ENCODE measurements at places on chromosomes 7 and 10.

GRCh38 chr10:35540296-35541164 lies 64.6 kb upstream of the GJD4 start:
- no peak for DNase-seq

DNA sequence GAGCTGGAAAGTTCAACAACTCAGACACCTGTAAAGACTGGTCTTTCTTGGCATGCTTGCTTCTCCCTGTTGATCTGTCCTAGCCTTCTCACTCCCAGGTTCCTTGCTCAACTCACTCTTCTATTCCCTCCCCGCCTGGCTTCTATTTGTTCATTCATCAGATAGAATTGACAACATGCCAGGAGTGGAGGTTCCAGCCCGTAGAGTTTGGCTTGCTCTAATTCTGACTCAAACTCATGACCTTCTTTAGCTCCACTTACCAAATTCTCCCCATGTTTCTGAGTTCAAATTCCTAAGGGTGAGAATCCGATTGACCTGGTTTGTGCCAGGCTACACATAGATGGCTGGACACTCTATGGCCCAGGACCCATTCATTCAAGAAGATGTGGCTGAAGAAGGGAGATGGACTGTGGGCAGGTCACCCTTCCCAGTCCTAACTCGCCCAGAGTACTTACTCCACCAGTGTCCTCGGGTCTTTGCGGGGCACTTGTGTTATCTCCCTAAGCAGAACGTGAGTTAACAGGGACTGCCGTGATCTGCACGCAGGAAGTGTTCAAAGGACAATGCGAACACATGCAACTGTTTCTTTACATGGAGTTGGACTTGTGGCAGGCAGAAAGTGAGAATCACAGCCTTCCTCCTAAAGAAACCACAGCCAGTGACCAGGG lies 4.0 kb upstream of the TMEM236 start:
- no peak for DNase-seq

- no peak for DNase-seq
These were observed 53.2 kb upstream of the CAV2 start for GRCh38 chr7:116446212-116446855.

DNA sequence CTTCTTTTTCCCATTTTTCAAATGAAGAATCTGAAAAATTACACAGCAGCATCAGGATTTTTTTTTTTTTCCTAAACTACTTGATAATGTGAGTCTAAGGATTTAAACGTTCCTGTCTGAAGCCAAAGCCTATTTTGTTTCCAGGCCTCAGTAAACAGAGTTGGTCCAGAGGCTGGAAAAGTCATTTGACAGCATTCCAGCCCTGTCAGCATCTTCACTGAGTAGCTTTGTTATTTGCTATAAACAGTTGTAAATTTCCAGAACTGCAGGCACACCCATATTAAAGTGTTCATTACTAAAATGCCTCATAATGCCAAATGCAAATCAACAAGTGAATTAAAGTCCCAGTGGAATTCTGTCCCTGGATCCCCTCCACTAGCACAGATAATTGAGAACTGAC lies 35.5 kb upstream of the KMT2E start:
- DNase-seq = no peak

- DNase-seq = no peak
These were observed 189.3 kb downstream of the POLR1F start for GRCh38 chr7:19519443-19520021.

Data from Right ventricle myocardium inferior (tissue), 1 donor.